Memory B cell (primary cell): ENCODE measurements at places on chromosomes 3 and 15.
A peak's percentile ranks its signal among the peaks of the same experiment; 100 is the strongest.

DNA sequence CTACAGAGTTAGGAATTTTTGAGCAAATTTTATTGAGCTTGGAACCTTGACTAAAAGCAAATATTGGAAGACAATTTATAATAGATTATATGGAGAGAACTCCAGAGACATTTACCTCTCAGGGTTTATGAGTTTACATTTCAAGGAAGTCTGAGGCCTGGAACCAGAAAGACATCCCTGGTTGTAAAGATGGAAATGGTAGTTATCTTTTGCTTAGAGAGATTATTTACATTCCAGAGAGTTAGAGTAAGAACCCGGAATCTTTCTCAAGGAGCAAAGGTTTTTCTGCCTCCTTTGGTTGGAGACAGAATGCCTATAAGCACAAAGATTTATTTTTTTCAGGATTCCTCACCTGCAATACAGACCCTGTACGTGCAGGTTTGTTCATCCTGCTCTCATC lies 458.1 kb downstream of the TBL1XR1 start:
- DNase-seq, result no peak

- DNase-seq, result no peak
These were observed at the start of gene PTPRG for GRCh38 chr3:61561374-61562041. TSS of gene PTPRG (plus strand) at chr3:61561571. CDS start at chr3:61562288, 717 bp downstream.

DNA sequence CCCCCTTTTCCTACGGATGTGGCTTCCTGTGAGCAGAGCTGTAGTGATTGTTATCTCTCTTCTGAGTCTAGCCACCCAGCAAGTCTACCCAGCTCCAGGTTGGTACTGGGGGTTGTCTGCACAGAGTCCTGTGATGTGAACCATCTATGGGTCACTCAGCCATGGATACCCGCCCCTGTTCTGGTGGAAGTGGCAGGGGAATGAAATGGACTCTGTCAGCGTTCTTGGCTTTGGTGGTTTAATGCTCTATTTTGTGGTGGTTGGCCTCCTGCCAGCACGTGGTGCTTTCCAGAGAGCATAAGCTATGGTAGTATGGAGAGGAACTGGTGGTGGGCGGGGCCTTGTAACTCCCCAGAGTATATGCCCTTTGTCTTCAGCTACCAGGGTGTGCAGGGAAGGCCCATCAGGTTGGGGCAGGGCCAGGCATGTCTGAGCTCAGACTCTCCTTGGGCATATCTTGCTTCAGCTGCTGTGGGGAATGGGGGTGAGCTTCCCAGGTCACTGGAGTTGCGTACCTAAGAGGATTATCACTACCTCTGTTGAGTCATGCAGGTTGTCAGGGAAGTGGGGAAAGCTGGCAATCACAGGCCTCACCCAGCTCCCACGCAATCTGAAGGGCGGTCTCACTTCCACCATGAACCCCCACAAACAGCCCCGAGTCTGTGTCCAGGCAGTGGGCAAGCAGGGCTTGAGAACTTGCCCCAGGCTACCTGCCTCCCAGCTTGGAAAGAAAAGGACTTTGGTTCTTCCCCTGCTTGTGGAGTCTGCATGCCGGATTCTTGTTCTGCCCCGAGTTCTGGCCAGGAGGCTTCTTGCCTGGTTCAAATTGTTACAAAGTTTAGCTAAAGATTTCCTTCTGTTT lies 9.0 kb upstream of the ADGRG7 start:
- DNase-seq, result no peak

- DNase-seq, result no peak
These were observed 227.8 kb upstream of the MRPL3 start for GRCh38 chr3:131730581-131730980.

DNA sequence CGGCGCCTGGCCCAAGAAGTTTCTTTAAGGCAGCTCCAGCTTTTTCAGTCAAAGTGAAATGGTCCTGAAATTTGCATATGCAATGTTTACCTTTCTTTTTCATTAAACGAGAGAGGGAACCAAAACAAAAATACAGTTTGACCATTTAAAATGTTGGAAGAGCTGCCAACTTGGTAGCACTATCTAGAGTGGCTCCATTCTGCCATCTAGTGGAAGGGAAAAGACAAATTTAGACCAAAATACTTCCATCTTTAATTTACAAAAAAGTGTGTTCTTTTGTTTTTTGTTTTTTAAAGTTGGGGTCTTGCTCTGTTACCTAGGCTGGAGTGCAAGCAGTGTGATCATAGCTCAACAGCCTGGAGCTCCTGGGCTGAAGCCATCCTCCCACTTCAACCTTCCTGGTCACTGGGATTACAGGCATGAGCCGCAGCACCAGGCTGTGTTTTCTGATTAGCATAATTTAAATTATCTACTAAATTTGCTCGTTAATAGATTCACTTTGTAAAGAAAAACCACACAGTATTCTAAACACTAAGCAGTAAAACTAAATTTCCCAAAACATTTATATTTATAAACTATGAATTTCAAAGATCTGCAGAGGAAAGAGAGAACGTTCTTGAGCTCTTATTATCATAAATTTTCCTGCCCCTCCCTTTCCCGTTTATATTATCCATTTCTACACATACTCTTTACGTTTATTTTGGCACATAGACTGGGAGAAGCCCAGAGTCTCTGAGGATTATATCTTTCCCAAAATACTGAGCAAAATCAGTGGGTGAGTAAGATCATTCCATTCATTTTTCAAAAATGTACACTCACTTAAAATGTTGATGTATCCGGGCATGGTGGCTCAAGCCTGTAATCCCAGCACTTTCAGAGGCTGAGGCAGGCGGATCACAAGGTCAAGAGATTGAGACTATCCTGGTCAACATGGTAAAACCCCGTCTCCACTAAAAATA lies 15.4 kb upstream of the RFC4 start:
- no peak for DNase-seq

DNA sequence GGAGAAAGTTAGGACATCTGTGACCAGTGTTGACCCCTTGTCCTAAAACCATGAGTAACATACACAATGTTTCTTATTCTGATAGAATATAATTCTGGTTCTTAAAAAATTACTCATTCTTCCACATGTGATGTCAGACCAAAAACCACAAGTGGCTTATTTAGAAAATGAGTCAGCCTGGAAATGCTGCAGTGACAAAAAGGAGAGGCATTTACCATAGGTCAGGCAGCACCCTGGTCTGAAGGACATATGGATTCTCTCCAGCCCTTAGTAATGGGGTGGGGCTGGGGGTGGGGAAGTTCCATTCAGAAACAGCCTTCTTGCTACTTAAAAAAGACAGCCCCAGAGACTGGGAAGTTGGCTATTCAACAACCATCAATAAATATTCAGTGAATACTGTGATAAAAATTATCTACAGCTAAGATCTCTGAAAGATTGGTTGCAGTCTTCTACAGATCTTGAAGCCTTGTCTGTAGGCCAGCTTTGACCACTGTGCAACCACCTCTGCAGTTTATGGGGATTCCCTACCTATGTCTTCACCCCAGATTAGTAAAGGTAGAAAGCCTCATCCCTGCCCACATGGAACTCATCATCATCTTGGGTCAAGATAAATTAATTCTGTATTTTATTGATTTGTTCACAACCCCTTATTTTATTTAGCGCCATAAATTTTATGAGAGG lies 34.9 kb upstream of the TIMP4 start:
- no peak for DNase-seq

DNA sequence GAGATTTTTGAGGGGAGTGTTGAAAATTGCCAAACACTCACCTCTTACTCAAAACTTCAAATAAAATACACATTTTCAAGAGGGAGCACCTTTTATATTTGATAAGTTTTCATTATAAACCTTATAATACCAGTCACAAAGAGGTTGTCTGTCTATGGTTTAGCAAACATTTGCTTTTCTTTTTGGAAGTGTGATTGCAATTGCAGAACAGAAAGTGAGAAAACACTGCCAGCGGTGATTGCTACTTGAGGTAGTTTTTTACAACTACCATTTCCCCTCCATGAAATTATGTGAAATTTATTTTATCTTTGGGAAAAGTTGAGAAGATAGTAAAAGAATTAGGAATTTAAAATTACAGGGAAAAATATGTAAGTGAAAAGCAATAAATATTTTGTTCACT lies 20.1 kb downstream of the DIPK2A start:
- DNase-seq, result no peak

DNA sequence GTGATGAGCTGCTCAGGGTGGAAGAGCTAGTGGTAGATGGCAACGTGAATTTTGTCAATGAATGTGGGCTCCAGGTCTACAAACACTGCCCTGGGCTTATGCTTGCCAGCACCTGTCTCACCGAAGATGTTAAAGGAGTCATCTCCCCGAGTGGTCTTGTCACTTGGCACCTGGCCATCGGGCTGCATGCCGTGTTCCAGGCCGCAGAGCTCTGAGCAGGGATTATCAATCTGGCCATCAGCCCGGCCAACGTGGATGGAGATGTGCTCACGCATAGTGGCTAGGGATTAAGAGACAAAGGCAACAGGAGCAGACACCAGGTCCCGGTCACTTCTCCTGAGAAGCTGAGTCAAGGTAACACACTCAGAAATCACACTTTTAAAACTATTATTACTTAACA lies 54.8 kb upstream of the ACTC1 start:
- no peak for DNase-seq

DNA sequence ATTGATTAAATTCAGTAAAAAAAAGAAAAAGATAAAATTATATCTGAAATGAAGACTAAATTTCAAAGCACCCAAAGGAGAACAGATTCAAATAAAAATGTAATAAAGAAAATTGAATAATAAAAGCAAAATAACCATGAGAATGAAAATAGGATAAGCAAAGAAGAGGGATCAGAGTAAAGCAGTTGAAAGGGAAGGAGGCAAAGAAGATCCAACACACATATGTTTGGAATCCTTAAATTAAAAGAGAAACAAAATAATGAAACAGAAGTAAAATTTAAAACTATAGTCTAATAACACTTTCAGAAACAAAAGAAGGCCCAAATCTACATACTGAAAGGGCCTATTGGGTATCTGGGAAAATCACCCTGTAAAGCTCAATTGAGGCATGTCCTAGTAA lies 32.1 kb downstream of the HACD2 start:
- no peak for DNase-seq

DNA sequence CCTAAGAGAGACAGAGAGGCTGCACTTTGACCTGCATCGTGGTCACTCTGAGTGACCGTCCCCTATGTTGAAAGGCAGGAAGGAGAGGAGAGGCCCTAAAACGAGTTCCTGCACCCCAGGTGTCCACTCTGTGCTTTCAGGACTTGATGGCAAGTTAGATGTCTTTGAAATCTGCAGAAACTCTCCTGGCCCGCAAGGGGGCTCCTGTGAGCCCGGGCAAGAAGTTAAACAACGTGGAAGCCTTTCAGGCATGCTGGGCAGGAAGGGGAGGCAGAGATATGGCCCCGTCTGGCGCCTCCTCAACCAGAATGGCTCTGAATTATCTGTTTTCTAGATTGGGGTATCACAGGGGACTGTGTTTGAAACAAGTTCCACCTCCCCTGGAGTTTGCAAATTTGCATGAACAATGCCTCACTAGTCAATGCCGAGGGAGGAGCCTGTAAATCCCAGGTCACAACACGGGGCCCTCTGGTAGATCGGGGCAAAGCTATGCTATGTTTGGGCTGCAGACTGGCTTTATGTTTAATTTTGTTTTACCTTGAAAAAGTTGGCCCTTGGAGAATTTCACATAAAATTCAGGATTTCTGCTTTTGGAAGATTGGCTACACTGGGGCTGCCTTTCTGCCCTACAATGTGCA lies 9.8 kb downstream of the CTXND1 start:
- no peak for DNase-seq

GRCh38 chr15:19973718-19974117 lies 567.9 kb downstream of the GOLGA6L6 start:
- no peak for DNase-seq

GRCh38 chr3:64267721-64268604 lies 42.7 kb upstream of the PRICKLE2 start:
- no peak for DNase-seq

DNA sequence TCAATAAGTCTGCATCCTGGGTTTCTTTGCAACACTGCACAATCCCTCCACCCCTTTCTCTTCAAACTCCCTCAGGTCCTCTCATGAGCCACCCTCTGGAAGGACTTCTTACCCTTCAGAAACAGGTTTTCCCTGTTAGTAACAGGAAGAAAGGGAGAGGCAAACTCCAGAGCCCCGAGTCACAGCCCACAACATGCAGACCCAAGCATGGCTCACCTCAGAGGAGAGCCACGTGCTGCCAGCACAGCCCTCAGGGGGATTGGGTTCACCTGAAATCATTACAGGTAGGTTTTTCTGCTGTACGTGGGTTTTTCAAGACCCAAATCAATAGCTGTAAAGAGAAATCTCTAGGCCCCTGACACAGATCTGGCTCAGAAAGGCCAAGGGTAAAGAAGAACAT lies 359.7 kb upstream of the ATP10A start:
- no peak for DNase-seq

DNA sequence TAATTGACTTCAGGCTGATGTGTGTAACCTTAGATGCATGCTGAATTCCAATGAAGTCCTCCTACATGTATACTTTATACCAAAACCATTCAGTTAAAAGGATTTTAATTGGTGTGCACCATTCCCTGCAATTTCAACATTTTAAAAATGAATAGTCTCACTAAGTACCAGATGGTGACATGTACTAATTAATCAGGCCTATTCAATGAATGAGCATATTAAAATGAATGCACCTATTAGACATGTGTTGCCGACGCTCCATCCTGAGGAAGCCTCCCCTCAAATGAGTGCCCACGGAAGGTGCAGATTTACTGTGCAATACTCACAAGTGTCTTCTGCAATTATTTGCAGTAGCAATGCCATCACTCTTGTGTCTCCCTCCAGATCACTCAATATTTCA lies 124.7 kb upstream of the TSPAN3 start:
- no peak for DNase-seq

DNA sequence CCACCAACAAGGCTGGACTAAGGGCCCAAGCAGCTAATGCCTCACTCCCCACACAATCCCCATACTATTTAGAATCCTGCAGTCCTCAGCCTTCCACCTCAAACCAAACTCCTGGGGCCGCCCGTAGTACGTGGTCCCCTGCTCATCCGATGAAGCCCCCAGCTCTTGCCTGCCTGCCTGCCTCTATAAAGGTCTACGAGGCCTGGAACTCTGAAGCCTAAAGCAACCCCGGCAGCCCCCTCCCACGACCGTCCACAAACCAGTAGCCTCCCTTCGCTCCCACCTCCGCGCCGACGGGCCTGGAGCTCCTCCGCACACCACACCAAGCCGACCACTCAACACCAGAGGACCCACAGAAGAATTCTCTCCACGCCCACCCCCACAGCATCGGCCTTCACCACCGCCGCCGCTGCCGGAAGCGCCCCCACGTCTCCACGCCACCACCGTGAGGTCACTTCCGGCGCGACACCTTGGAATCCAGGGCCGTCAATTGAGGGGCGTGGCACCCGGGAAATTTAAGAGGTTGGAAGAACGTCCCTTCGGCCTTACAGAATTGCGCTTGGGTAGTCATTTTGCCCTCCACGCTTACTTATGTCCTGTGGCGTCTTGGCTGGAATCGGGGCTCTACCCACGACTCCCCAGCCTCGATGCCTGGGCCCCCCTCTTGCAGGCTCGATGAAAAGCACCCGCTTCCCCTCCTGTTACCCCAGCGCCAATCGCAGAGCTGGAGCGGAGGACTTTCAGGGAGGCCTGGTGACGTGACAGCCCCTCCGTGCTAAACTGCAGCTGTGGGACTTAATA lies at the start of gene EDC3:
TSS of gene EDC3 (minus strand) at position 428 of the 801 bp plus-strand sequence. CDS start 20,900 bp downstream, outside the sequence.
- peak; percentile 71 for DNase-seq

GRCh38 chr3:185716436-185717108 lies 108.3 kb downstream of the IGF2BP2 start:
- no peak for DNase-seq
